ENCODE measurements at places on chromosomes 3 and 15.

DNA sequence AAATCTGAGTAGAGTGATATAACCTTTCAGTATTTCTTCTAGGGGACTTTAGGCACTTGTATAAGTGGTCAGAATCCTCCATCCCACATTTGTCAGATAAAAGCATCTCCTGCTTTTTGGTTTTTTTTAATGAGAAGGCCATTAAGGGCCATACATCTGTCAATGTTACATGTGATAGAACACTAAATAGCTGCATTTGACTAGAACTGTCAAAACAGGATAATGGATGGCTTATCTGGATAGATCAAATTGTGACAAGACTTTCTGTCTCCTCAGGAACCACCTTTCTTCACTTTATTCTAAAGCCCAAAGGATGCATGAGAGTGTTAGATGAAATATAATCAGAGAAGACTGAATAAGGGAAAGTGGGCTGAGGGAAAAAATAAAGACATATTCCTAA, 533.4 kb upstream of the TGFBR2 start:
- no peak for DNase-seq

DNA sequence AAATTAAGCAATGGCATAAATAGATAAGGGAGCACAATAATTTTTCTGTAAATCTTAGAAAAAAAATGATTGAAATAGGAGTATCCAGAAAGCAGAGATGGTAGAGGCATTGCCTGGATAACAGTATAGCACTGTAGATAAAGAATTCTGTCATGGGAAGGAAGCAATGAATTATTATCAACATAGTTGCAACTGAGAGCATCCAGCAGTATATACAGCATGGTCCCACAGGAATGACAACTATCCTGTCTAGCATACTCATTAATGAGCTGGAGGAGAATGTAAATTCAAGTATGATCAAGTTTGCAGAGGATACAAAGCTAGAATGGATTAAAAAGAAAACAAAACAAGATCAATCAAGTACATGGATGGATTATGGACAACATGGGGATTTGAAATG, 90.8 kb downstream of the DPH6 start:
- no peak for DNase-seq

- DNase-seq = no peak
Measured at GRCh38 chr3:124986192-124987143, 51.9 kb upstream of the MUC13 start.

- no peak for DNase-seq
Measured at GRCh38 chr15:45790325-45790943, 155.6 kb downstream of the SQOR start.

- no peak for DNase-seq
Measured at GRCh38 chr15:77901921-77902750, 175.4 kb downstream of the TBC1D2B start.

- DNase-seq = no peak
Measured at GRCh38 chr3:187465503-187465902, 97.3 kb downstream of the RTP4 start.

DNA sequence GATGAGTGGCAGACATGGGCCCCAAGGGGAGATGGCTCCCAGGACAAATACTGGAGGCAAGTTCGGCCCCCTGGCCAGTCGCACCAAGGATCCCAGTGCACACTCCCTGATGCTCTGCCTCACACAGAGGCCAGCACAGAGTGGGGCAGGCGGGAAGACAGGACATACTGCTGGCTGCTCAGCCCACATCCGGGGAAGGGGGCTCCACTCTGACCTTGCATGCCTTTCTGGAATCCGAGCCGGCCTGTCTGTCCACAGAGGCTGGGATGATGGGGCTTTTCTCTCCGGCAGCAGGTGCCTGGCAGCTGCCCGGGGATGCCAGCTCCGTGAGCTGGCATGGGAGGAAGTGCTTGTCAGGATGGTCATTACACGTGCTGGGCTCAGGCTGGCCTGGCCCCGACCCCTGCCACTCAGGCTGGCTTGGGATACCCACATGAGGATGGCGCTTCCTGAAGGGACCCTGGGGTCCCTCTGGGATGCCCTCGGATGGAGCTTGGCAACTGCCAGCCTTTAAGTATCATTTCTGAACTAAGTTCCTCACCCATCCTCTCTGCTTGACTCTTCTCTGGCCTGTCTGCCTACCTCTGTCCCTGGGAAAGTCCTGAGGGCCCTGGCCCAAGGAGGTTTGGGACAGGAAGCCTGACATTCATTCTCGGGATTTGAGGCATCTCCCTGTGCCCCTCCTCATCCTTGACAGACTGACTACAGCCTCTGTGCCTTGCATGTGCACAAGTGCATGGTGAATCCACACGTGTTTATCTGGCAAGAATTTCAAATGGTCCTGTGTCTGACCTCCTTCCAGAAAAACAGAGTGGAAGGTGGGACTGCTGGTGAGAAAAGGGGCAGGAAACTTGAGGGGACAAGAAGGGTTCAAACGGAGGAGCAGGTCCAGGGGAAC, 46.5 kb downstream of the EXOG start:
- DNase-seq = no peak

DNA sequence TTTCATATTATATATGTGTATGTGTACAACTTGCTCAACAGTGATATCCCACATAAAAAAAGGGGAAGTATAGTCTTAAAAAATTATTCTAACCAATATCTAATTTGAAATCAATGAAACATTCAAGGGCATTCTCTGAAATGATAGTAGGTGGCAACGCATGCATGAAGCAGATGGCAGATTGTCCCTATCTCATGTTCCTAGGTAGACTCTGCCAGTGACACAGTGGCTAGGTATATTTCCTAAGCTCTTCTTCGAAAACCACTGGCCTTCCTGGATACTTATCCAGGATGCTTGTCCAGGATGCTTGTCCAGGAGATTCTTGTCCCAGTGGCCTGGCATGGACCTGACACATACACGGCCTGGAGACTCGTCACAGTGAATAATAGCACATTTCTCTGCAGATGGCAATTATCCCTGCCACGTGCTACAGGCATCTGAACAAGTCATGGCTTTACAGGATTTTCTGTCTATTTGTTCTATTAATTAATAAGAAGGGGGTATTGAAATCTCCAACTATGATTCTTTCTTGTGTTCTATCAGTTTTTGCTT, 54.9 kb downstream of the OCA2 start:
- DNase-seq = no peak

DNA sequence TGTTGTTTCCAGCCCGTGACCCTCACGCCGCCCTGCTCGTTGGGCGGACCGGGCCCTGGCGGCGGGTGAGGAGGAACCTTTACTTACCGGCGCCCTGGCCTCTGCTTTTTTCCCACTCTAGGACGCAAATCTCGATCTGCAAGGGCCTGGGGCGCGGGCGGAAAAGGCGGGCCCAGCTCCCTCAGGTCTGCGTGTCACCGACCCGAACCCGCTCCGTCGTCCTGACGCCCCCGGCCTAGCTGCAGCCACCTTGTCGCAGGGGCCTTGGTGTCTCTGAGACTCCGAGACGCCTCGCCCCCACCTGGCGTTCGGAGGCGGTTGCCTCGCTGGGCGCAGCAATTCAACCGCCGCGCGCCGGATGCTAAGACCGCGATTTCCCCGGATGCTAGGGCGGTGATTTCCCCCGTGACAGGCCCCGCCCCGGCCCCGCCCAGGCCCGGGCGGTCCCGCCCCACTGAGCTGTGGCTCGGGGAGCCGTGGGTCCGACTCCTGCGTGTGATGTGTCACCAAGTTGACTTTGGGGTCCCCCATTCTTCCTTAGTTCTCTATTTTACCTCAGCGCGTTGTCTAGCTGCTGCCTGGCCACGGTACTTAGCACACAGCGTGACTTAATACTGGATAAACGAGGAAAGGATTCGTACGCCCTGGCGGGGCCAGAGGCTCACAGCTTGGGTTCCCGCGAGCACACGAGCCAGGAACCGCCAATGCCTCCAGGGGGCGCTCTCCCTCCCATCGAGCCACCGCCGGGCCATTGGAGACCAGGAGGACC, at the start of gene RPL39L:
Gene RPL39L (minus strand): TSS at position 371 of the 769 bp plus-strand sequence. CDS start 18,196 bp downstream, outside the sequence.
- DNase-seq = peak; percentile 92

GRCh38 chr15:63528138-63528659, 23.8 kb downstream of the USP3 start:
- DNase-seq = no peak

- DNase-seq = no peak
Measured at GRCh38 chr3:120601554-120601953, 5.4 kb downstream of the NDUFB4 start.

DNA sequence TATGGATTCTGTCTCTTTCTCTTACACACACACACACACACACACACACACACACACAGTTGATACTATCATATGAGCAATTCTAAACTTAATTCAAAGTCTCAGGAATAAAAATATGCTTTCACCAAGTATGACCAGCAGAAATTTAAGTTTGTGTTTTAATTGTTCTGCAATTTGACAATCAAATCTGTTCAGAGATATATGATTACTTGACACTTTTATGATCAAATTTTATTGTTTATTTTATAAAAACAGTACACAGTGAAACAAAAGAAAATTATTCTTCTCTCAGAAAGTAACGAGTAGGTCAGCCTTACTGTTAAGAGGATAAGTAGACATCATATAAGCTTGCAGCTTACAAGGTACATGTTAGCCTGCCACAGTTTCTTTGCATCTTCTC, 114.3 kb downstream of the NEK10 start:
- no peak for DNase-seq

GRCh38 chr3:190001426-190001825, 119.3 kb downstream of the P3H2 start:
- no peak for DNase-seq

- DNase-seq = no peak
Measured at GRCh38 chr3:32041316-32041715, 59.8 kb downstream of the ZNF860 start.

- no peak for DNase-seq
Measured at GRCh38 chr15:31439328-31439727, 112.7 kb downstream of the KLF13 start.

GRCh38 chr3:12959410-12959809, 113.8 kb downstream of the IQSEC1 start:
- no peak for DNase-seq

DNA sequence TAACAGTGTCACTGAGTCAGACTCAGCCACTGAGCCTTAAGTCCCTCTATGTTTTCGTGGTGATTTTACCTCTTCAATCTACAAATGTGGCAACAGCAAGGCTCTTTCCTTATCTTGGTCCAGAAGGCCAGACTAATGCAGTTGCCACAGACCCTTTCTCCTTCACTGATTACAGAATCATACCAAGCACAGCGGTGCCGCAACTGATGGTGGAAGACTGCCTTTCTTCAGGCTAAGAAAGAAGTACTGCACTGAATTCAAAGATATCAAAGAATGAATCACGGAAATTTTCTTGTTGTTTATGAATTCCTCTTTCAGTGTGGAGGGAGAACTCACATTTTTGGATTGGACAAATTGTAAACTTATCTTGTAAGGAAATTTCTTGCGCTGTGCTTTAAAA, 18.6 kb downstream of the DCP1A start:
- DNase-seq = no peak

- no peak for DNase-seq
Measured at GRCh38 chr3:172528677-172529076, 5.4 kb upstream of the TNFSF10 start.

DNA sequence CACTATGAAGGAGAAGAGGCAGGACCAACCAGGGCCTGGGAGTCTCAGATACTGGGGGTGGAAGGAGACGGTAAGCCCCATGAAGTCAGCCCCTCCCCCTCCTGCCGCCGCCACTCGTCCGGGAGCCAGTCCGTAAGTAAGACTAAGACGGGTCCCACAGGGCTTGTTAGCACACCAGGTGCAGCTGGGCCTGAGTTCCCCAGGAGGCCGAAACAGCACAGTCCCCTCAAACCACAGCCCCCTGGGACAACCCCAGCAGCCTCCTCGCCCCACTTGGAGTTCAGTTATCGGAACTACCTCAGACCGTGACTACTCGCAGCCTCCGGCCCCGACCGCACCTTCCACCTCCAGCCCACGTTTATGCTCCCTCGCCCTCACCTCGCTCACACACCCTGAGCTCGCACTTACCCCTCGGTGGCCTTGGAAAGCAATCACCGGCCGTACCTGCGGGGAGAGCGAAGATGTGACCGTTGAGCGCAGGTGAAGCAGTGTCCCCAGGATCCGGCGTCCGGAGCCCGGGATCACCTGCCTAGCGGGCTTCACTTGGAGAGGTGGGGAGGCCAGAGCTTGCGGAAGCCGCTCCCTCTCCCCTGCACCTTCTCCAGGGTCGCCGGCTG, 557 bp downstream of the ELL3 start:
- DNase-seq = no peak

DNA sequence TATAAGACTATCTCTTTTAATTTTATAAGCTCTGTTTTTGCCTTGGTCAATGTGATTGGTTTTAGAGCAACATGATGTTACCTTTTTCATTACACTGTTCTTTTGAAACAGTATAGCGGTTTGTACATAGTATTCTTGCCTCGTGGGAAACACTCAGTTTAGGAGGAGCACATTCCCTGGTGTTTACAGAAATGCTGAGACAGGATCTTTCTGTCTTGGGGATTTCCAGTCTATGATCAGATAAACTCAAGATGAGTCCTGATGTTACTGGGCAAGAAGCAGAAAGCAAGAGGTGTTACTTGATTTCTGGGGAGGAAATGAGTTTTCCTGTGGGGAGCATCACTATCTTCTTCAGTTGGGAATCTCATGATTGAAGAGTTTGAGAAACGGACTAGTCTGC, 2.5 kb downstream of the TMEM266 start:
- DNase-seq = no peak

DNA sequence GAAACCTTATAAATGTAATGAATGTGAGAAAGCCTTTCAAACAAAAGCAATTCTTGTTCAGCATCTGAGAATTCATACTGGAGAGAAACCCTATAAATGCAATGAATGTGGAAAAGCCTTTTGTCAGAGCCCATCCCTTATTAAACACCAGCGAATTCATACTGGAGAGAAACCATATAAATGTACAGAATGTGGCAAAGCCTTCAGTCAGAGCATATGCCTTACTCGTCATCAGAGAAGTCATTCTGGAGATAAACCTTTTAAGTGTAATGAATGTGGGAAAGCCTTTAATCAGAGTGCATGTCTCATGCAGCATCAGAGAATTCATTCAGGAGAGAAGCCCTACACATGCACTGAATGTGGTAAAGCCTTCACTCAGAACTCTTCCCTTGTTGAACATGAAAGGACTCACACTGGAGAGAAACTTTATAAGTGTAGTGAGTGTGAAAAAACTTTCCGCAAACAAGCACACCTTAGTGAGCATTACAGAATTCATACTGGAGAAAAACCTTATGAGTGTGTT, 5.3 kb downstream of the ZNF501 start:
- DNase-seq = no peak

GRCh38 chr3:191345334-191345733, 15.0 kb upstream of the UTS2B start:
- no peak for DNase-seq

GRCh38 chr15:96300836-96301235, 29.7 kb upstream of the NR2F2 start:
- DNase-seq = no peak

GRCh38 chr3:122760453-122761271, 33.0 kb downstream of the HSPBAP1 start:
- no peak for DNase-seq
